Left renal pelvis (tissue), 4 donors: ENCODE measurements at places on chromosomes 12 and 14.
A peak's percentile ranks its signal among the peaks of the same experiment; 100 is the strongest.

GRCh38 chr12:133264173-133264572 lies 28.5 kb upstream of the ANHX start:
- DNase-seq, result no peak

DNA sequence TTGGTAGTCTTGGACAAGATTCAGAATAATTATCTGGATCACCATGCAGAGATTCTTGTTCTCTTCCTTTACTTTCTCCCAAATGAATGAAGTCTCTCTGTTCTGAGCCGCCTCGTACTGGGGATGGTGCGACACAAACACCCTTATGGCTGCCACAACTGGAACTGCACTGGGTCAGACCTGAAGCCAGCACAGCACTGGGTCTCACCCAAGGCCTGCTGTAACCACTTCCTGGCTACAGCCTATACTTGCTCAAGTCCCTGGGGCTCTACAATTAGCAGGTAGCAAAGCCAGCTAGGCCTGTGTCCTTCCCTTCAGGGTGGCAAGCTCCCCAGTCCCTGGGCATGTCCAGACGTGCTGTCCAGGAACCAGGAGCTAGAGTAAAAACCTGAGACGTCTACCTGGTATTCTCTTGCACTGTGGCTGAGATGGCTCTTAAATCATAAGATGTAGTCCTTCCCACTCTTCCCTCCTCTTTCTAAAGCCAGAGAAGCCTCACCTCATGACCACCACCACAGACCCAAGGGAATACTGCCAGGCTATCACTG lies 27.6 kb downstream of the IFNG start:
- DNase-seq, result no peak

DNA sequence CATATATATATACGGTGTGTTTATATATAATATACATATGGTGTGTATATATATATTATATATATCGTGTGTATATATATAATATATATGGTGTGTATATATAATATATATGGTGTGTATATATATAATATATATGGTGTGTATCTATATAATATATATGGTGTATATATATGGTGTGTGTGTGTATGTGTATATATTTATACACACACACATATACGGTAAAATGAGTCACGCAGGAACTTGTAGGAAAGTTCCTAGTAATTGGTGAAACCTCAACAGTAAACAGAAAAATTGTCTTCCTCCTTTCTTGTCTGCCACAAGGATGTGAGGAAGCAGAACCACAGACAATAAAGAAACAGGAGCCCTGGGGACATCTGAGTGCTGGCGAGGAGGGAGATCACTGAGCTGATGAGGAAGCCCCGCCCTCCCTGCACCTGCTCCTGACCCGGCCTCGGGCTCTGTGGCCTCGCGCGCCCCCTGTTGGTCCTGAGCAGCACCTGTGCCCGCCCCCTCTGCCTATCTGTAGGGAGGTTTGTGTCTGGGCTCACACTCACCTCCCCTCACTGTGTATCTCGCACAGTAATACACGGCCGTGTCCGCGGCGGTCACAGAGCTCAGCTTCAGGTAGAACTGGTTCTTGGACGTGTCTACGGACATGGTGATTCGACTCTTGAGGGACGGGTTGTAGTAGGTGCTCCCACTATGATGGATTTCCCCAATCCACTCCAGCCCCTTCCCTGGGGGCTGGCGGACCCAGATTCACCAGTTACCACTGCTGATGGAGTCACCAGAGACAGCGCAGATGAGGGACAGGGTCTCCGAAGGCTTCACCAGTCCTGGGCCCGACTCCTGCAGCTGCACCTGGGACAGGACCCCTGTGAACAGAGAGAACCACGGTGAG lies 1079.4 kb downstream of the TMEM121 start:
- no peak for DNase-seq

DNA sequence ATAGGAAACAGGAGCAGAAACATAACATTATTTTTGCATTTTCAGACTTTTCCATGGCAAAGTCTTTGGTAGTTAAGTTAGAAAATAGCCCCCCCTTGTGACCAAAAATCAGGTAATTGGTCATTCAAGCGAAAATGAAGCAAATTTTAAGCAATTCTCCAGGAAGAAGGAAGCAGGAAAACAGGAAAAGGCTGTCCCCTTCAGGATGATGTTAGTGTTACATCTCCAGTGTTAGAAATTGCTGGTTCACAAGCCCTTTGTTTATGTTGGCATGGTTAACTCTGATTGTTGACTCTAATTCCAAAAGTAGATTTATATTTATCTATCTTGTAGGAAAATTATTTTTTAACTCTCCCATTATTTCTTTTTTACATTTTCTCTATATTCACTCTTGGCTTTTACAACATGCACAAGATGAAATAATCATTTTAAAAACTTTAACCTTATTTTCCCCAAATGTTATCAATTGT lies 18.8 kb upstream of the GAS2L3 start:
- DNase-seq, result peak; percentile 74

- no peak for DNase-seq
These were observed 3.2 kb downstream of the LAG3 start for GRCh38 chr12:6775185-6776174.

- DNase-seq, result no peak
These were observed 608.4 kb downstream of the LRFN5 start for GRCh38 chr14:42214981-42215491.

- no peak for DNase-seq
These were observed 661.6 kb upstream of the FBXO33 start for GRCh38 chr14:40093800-40094199.

GRCh38 chr14:38405851-38406635 lies 150.2 kb upstream of the CLEC14A start:
- peak; percentile 8 for DNase-seq

- DNase-seq, result no peak
These were observed 20.8 kb downstream of the FAM222A start for GRCh38 chr12:109734219-109735000.

- no peak for DNase-seq
These were observed 475.1 kb downstream of the DPF3 start for GRCh38 chr14:72418806-72419205.

DNA sequence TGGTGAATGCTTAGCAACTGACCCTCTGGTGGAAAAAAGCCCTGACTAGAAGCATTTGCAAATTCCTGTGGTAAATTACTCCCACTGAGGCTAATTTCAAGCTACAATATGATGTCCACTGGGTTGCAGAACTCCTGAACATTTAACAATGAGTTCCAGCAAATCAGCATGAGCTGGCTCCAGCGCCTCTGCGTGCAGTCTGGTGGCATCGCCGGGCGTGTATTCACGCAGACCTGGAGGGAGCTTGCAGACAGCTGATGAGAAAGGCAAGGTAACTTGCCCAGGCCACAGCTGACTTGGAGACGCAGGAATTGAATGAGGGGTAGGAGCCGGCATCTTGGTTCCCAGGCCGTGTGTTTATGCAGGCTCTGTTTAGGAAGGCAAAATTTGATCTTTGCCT lies 45.1 kb upstream of the KCNA1 start:
- DNase-seq, result no peak

- no peak for DNase-seq
These were observed 34.7 kb downstream of the COX8C start for GRCh38 chr14:93381644-93382043.

DNA sequence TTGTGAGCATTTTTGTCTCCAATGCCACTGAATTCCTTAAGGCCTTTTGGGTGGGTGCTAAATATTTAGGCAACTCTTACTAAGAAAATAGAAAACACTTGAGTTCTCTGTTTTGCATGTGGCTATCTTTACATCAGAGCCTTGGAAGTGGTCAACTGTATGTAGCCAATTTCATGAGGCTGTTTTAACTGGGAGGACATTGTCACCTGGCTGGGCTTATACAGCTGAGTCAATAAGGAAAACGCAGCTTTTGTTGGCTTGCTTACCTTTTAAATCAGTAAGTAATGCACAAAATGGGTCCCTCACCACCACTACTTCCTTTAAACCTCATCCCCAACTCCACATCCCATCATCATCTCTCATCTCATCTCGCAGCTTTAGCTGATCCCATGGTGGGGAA lies 194.3 kb downstream of the RGS6 start:
- DNase-seq, result no peak

DNA sequence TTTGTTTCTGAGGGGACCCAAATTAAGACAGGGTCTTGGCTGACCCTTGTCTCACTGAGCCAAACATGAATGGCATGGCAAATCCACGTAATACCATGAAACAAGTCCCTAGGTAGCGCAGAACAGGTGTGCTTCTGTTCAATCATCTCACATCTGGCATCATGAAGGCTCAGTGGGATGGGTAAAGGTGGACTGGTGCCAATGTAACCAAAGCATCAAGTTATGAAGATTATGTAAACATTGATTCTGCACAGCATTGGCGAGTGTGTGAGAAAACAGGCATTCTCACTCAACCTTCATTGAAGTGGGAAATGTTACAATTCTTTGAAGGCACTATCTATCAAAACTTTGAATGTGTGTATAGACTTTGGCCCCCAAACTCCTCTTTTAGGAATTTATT lies 41.9 kb downstream of the PTGER2 start:
- DNase-seq, result no peak

GRCh38 chr14:74267588-74267987 lies 28.3 kb downstream of the VSX2 start:
- no peak for DNase-seq

DNA sequence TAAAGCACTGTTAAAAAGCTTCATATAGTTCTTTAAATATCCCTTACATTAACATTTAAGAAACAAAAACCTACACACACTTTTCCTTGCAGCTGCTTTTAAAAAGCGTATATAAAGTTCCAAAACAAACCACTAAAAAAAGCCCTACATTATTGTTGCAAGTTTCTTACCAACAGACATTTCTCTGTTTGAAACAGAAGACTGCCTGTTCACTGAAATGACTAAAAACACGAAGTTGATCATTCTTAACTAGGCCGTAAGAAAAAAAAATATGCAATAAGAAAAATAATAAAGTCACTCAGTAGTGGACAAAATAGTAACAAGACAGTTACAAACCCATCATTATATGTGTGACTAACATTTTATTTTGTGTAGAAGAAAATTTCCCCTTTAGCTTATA lies 37.3 kb downstream of the KIF21A start:
- DNase-seq, result no peak

- DNase-seq, result no peak
These were observed 163.7 kb upstream of the IGF1 start for GRCh38 chr12:102643879-102644575.

DNA sequence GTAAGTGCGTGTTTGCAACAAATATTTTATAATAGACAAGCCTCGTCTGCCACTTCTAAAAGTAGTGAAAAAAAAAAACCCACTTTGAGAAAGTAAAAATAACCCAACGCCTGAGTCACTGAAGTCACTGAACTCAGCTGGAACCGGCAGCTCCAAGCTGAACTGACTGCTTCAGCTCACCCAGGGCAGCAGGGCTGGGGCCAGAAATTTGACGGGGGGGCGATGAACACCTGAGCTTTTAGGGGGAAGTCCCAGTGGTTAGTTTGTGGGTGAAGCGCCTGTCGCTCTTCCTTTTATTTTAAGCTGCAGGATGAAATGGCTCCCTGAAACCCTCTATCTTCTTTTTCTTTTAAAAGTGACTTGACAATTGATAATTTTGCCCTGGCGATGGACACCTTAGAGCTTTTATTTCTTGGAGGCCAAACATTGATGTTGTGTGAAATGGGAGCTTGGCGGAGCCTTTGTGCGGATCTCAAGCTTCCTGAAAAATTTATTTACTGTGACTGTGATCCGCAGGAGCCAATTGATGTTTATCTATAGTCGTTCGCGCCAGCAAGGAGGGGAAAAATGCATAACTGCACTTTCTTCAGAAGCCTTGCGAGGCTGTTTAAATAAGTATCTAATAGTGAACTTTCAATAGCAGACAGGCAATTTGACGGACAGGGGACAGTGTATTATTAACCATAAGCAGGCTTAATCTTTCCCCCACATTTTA lies 173.2 kb upstream of the MYL2 start:
- no peak for DNase-seq

- DNase-seq, result no peak
These were observed 107.8 kb downstream of the VCPKMT start for GRCh38 chr14:50008562-50008961.

DNA sequence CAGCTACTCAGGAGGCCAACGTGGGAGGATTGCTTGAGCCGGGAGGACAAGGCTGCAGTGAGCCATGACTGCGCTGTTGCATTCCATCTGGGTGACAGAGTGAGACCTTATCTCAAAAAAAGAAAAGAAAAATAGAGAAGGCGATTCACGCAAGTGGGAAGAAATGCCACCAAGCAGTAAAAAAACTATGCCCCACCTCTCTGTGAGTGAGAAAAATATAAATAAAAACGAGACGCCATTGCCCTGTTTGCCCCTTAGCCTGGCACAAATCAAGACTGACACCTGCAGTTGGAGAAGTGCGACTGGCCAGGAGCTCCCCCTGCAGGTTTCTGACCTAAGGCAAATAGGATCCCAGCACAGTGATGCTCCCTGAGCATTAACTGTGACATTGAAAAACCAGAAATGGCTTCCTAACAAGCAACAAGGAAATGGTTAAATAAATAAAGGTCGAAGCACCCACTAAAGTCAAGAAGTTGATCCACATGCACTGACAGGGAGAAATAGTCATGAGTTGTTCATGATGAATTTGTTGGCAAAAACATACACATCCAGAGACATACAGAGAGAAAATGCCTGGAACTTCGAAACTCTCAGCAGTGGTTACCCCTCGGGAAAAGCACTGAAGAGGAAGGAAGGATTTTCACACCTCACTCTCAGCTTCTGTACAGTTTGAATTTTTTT lies 21.1 kb downstream of the GSC start:
- no peak for DNase-seq

DNA sequence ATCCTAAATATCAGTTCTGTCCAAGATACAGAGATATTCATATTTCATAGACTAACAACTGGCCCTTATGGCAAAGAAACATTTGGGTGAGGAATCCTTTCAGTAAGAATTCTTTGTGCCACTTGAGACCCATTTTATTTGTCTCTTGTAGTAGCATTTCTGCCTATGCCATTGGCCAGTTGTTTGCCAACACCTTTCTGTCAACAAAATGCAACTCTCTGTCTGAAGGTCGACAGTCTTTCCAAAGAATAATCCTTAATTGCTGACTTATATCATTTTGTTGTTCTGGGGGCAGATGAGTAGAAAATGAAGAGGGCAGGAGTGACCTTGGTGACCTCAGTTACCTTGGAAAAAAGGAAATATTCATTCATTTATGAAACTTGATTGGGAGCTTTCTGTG lies 10.9 kb downstream of the IFT43 start:
- DNase-seq, result no peak

- DNase-seq, result no peak
These were observed 33.1 kb downstream of the CPSF6 start for GRCh38 chr12:69272511-69272910.

GRCh38 chr12:109563291-109564284 lies 9.7 kb downstream of the MMAB start:
- no peak for DNase-seq
